Chondrocyte (in vitro differentiated cells): ENCODE measurements at places on chromosomes 12 and 14.

DNA sequence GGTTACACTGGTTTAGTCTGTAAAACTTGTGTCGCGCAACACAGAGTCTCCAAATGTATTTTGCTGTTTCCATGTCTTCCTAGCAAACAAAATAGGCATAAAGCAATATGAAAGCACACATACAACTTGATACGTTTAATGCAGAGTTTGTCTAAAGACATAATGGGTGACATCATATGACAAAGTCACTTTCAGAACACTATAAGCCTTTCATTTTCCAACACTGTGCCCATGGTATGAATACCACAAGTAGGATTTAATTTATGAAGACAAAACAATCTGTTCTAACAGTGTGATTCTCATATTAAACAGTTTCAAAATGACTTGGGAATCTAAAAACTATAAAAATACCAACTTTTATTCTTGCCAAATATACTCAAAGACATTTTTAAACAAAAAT lies 58.4 kb downstream of the PTPN21 start:
- no peak for DNase-seq

- DNase-seq = no peak
Observed at GRCh38 chr12:11969437-11970154, 101.1 kb upstream of the BCL2L14 start.

DNA sequence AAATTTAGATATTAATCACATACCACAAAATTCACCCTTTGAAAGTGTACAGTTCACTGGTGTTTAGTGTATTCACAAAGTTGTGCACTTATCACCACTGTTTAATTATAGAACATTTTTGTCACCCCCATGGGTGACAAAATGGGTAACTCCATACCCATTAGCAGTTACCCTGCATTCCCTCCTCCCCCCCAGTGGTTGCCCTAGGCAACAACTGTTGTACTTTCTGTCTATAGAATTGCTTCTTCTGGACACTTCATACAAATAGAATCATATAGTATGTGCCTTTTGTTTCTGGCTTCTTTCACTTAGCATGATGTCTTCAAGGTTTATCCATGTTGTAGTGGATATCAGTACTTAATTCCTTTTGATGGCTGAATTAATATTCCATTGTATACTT lies 52.7 kb downstream of the FBXO34 start:
- no peak for DNase-seq

DNA sequence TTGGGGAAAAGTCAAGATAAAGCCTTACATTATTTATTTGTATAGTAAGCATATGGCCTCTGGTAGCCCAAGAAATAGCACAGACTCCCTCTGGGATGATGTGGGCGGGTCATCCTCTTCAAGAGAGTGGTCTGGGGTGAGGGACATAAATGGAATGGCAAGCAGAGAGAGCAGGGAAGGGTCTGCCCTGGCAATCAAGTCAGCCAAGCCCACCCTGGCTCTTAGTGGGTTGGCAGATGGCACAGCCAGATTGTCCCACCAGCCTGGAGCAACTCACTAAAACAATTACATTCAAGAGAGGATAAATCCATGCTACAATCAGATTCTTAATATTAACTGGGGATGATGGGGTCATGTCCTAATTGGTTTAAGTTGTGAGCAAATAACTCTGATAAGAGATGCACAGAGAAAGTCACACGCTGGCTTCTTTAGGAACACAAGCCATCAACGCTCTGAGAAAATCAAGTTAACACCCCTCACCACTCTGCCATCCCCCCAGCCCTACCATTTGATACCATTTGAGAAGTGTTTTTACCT lies 2.8 kb upstream of the PELI2 start:
- no peak for DNase-seq

DNA sequence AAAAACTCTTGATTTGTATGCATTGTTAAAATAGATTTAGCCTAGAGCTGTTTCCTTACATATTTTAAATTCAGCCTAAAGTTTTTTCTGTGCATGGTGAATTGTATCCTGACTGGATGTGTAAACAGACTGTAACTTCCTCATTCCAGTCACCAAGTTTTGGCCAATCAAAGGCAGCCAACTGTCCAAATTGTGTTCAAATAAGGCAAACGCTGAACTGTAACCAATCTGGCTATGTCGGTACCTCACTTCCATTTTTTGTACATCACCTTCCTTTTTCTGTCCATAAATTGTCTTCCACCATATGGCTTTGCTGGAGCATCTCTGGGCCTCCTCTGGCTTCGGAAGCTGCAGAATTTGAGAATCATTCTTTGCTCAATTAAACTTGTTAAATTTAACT lies 1921.9 kb upstream of the SEL1L start:
- DNase-seq = no peak

- no peak for DNase-seq
Observed at GRCh38 chr12:31845613-31846322, 113.4 kb upstream of the RESF1 start.

DNA sequence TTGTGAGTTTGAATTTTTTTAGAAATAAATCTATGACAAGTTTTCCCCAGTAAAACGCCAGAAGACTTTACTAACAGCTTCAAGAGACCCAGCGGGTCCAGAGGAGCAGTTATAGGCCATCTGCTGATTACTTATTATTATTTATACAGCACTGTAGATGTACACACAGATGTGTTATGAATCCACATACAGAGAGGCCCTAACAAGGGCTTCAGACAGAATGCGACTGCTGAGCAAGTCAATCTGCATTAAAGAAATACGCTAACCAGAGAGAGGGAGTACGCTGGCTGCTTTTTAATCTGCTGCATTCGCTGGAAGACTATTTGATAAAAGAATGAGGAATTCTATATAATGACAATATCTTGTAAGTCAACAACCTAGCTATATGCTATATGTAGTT lies 32.5 kb downstream of the ATF7 start:
- no peak for DNase-seq

DNA sequence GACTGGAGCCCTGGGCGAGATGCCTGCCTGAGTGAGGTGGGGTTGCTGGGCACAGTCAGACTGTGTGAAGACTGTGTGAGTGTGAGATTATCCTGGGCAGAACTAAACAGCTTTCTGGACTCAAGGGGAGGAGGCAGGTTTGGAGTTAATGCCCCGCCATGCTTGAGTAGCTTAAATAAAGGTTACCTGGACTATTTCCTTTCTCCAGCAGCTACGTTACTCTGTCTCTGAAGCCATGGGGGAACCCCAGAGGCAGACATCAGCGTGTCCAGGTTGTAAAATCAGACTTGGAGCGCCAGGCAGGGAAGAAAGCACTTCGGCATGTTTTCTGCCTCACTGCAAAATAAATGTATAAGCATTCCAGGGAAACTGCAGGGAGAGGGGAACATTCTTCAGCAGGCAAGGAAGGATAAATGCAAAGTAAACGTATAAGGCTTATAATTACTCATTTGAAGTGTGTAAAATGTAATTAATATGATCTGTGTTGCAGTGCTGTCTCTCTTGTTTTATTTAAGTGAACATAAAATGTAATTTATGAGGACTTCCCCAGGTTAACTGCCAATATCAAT lies 129.7 kb downstream of the CHST11 start:
- DNase-seq = no peak

GRCh38 chr12:120194534-120195395 lies at the start of gene GCN1:
Gene GCN1, minus strand, starts transcription at chr12:120194715. Its CDS starts 18 bp downstream, at chr12:120194697.
- DNase-seq = no peak

GRCh38 chr12:15779925-15780324 lies 9.3 kb downstream of the EPS8 start:
- no peak for DNase-seq

- no peak for DNase-seq
Observed at GRCh38 chr14:58390830-58391229, 4.9 kb upstream of the TOMM20L start.

DNA sequence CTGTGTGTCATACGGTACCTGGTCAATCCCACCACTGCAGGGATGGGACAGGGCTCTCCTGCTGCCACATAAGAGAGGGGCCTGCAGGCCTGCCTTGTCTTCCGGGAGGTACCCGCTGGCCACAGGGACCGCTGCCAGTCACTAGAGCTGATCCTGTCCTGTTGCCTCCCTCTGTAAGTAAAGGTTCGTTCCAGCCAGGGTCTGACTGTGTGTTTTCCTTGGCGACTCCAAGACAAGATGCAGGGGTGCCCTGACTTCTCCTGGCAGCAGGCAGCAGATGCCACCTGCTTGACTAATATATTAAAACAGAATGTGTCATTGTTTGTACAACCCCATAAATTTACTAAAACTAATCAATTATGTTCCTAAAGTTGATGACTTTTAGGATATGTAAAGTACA lies 41.5 kb upstream of the ASPG start:
- no peak for DNase-seq

- DNase-seq = no peak
Observed at GRCh38 chr12:114903083-114903691, 219.2 kb upstream of the TBX3 start.

- no peak for DNase-seq
Observed at GRCh38 chr12:45895961-45896360, 94.4 kb downstream of the SCAF11 start.

- DNase-seq = no peak
Observed at GRCh38 chr12:119206348-119207062, 27.8 kb downstream of the HSPB8 start.

DNA sequence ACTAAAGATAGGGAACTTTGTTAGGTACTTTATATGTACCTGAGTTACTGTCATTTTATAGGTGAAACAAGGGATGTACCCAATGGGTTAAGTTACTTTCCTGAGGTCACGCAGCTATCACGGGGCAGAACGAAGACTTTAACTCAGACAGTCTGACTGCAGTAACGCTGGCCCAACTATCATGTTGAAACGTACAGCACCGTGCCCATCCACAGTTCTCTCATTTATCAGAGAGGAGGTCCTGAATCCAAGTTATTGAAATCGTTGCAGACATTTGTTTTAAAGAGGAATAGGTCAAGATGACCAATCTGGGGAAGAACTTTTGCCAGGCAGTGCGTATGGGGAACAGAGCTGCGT lies 587 bp upstream of the C12orf75 start:
- no peak for DNase-seq

GRCh38 chr14:68369281-68370056 lies 423.4 kb downstream of the ZFP36L1 start:
- DNase-seq = no peak

GRCh38 chr14:102396521-102396920 lies 33.8 kb downstream of the TECPR2 start:
- no peak for DNase-seq

DNA sequence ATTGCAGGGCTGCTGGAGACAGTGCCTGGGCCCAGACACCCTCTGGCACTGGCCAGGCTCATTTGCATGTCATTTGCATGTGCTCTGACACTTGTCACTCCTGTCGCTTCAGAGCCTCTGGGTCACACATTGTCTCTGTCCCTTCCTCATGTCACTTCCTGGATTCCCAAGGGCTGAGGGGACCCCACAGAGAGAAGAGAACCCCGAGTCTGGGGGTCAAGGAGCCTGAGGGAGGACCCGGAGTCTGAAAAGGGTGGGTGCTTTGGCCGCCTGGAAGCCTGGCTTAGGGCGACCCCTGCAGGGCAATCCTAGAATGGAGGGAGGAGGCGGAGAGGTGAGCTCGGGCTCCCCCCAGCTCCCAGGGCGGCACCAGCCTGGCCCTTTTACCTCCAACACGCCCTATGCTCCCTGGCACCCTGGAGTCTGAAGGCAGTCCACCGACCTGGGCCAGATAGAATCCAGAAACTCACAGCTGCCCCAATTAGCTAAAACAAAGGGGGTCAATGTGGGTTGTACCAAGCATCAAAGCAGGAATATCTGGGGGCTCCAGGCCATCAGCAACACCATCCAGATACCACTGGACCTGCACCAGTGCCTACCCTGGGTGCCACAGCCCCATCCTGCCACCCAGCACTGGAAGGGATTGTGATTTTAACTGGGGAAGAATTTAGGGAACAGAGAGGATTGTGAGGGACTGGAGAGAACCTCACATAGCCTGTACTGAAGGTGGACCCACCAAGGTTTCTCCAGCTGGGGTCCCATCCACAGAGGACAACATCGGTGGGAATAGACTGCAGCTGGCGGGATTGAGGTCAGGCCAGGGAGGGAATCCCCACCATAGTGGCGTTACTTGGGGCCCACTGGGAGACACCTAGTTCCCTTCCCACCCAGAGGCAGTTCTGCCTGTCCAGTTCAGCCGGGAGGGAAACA lies 21.8 kb upstream of the KRT78 start:
- DNase-seq = no peak

DNA sequence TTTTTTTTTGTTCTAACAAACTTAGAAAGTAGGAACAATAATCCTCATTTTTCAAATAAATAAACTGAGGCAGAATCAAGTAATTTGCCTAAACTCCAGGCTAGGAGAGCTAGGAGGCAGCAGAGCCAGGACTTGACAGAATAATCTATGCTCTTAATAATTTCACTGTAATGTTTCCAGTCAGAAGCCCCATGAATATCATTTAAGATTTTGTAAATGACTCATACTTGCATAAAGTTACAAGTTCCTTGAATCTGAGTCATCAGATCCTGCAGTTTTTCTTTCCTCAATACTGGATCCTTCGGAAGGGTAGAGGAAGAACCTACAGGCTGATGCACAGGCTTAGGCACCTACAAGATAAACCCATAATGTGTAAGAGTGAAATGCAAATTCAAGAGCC lies 29.0 kb downstream of the CAPRIN2 start:
- no peak for DNase-seq

GRCh38 chr12:5396541-5396940 lies 35.4 kb upstream of the NTF3 start:
- no peak for DNase-seq

DNA sequence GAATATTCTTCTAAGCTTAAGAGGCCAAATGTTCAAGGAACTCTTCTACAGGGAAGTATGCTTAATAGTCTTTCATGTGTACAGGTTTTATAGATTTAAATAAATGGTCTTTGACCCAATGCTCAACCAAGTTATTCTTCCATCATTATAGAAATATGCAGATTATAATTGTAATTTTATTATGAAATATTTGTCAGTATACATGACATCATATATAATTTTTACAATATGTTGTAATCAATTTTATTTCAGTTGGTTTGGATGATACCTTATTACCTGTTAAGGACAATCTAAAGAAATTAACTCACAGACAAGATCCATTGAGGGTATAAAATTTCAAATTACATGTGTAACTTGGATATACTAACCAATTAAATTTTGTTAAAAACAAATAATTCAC lies 1278.3 kb downstream of the SLC16A7 start:
- DNase-seq = no peak

GRCh38 chr12:70919176-70919575 lies 1.4 kb downstream of the PTPRR start:
- no peak for DNase-seq

- no peak for DNase-seq
Observed at GRCh38 chr12:47899466-47899865, 5.3 kb downstream of the VDR start.

DNA sequence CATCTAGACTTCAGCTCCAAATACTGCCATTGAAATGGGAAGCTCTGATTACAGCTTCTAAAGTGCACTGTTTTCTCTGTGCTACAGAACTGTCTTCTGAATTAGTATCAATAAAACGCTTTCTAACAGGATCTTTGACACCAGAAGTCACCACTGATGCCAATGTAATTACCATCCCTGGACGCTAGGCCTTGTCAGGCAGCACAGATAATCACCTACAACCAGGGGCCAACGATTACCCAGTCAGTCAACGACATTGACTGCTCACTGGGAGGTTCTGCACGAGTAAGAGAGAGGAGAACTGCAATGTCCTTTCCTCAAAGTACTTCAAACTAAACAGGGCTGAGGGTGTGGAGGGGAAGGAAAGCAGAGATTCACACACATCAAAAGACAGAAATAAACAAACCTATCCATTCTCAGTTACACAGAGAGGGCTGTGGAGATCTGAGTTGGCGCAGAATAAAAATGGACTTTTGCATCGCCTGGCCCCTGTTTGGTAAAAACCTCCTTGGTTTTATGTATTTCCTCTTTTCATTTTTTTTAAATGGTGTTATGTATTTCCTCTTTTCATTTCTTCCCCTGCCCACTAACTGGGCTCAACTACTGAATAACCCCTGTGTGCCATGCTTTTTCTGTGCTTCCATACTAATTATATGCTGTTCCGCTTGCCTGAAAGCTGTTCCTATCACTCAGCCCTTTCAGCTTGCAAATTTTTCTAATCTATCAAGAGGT lies 492.2 kb downstream of the APAF1 start:
- DNase-seq = no peak
